CD4-positive, alpha-beta T cell (primary cell): ENCODE measurements at places on chromosomes 2 and 18.

DNA sequence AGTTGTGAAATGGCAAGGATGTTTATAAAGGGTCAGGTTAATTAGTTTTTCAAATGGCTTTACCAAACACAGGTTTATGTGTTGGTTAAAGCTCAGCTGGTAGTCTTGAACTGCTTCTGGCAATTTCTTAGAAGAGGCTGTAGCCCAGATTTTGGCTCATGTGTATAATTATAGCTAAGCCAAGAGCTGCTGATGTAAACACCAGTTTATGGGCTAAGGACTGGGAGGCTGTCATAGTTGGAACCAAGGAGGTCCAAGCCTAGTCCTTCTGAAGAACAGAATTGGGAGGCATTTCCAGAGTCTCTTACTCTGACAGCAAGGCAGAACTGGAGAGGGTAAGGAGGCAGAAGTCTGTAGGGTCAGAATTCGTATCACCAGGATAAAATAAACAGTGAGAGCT, 25.4 kb downstream of the UBE2E3 start:
- DNase-seq: no peak

DNA sequence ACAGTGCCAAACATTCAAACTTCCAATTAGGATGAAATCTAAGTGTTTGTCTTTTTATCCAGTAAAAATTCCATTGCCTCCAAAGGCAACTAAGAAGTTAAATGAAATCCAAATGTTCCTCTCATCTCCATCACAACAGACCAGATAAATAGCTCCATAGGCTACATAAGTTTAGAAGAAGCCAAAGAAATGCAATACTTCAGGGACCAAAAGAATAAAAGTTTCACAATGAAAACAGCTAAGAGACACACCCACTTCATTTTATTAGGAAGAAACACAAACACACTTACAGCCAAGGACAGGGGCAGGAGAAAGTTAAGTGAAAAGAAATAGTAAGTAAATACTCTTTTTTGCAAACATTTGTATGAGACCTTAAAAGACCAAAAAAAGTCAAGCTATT, 88.5 kb upstream of the CCDC150 start:
- DNase-seq: no peak

GRCh38 chr2:144511226-144511810, 8.6 kb downstream of the ZEB2 start:
- no peak for DNase-seq

- no peak for DNase-seq
These were observed 427.9 kb downstream of the PLCL1 start for GRCh38 chr2:198232281-198232680.

- no peak for DNase-seq
These were observed 396.8 kb upstream of the ID2 start for GRCh38 chr2:8285081-8285480.

- no peak for DNase-seq
These were observed 93.2 kb downstream of the CD226 start for GRCh38 chr18:69854455-69854854.

- DNase-seq: no peak
These were observed 80.6 kb downstream of the TEX51 start for GRCh38 chr2:126979039-126980003.

GRCh38 chr2:234257859-234258561, 207.5 kb downstream of the SPP2 start:
- DNase-seq: no peak

DNA sequence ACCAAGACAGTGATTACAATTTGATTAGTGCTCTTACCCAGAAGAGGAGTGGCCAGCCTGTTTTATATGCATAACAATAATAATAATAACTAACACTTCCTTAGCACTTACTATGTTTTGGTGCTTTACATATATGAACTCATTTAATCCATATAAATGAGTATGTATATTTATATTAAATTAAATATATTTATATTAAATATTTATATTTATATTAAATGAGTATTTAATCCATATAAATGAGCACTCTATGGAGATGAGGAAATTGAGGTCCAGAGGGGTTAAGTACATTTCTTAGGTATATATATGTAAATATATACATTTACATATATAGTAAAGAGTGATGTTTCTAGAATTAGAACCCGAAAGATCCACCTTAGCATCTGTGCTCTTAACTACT, 673.9 kb upstream of the ACVR2A start:
- no peak for DNase-seq

DNA sequence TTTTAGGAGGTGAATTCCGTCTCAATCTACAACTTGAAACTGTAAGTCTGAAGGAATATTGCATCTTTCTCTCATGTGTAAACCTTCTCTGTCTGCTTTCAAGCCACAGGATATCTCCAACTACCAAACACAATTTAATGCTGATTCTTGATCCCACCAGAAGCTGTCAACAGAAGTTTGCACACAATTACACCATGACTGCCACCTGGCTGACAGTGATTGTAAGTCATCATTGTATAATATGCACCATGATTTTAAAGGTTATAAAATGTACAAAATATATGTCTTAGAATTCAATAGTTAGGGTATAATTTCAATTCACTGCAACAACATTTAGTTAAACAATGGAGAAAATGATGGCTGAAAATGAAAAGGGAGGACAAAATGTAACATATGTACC, 18.4 kb downstream of the PREPL start:
- no peak for DNase-seq

- DNase-seq: no peak
These were observed 68.1 kb upstream of the AMMECR1L start for GRCh38 chr2:127953849-127954248.

GRCh38 chr18:34709104-34709503, 994 bp upstream of the DTNA start:
- DNase-seq: no peak

DNA sequence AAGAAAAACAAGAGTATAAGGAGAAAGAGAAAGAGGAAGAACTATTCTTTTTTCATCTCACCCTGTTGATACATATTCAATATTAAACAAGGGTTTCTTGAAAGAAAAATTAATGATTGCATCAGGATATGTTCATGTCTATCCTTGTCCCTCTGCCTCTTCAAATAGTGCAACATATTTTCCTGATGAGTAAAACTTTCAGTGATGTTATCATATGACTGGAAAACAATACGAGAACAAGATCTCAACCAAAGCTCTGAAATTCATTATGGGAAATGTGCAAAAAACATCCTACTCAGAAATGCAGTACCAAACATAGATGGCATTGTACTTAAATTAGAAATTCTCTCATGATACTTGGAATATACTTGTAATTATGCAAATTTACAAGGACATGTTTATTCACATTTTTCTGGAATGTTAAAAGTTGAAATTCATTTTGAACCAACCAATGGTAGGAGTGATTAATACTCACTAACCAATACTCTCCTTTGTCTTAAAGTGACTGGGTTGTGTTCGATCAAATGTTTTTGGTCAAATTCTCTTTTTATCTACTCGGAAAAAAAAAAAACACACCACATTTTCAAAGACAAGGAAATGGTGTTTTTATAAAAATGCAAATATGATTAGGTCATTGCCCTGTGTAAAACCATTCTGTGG, 148.9 kb upstream of the GULP1 start:
- no peak for DNase-seq

GRCh38 chr18:10514082-10514481, 11.7 kb upstream of the NAPG start:
- no peak for DNase-seq

DNA sequence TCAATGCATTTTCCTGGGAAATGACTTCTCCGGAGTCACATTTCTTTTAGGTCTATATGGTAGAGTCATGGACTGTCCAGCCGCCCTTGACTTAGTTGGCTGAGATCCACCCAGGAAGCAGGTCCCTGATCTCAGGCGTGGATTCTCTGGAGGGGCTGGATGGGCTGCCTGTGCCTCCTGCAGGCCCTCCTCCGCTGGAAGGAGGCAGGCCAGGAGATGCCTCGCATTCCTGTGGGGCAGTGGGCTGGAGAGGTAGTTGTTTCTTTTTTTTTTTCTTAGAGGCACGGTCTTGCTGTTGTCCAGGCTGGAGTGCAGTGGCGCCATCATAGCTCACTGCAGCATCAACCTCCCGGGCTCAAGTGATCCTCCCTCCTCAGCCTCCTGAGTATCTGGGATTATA, 129.0 kb upstream of the MYCN start:
- DNase-seq: no peak

DNA sequence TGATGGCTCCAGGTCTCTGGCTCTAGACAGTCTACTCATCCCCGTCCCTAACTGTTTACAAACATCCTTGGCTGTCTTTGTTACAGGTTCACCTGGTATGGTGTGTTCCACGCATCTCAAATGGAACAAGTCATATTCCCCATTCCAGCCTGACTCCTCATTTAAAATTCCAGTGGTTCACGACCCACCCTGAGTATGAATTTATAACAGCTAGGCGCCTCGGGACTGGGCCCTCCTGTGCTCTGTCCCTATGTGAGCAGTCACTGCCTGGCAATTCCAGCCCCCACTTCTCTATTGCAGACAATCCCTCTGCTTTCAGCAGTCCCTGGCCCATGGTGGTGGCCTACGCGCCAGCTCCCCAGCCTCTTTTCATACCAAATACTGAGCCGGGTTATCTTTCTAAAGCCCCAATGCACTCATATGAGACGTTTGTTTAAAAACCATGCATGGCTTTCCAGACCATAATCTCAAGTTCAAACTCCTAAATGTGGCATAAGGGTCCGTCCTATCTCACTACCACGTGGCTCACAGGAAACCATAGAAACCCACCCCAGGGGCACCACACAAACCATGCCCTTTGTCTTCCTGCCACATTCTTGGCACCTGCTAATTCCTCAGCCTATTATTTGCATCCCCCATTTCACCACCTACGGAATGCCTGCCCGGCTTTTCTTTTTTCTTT, 1.6 kb downstream of the SERPINB8 start:
- no peak for DNase-seq

- DNase-seq: no peak
These were observed 50.2 kb upstream of the PLB1 start for GRCh38 chr2:28445448-28446258.

- no peak for DNase-seq
These were observed 1.4 kb upstream of the CTNNA2 start for GRCh38 chr2:79511320-79511951.

GRCh38 chr18:51490860-51491259, 293.4 kb upstream of the MEX3C start:
- no peak for DNase-seq

DNA sequence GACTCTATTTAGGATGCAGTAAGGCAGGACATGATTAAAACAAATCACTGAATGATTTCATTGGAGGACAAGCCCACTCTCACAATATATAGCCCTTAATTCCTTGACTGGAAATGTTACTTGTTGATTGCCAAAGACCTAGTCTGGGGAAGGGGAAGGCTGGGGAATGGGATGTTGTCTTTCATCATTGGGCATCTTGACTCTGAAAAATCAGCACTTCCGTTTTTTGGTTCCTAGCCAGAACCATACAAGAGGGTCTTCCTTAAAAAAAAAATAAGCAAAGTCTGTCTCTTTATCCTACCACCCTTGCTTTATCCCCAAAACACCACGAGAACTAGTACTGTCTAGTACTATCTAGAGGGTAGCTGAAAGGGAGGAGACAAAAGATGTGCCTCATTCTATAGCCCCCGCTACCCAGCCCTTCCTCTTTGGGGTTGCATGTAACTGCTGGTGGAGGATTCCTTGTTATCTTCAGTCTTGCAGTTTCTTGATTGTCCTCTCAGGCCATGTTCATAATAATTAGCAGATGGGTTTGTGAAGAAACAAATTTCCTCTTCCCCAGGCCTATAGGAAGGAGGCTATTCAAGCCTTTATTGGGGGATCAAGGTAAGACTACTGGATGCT, 55.8 kb downstream of the NEMP2 start:
- DNase-seq: no peak

DNA sequence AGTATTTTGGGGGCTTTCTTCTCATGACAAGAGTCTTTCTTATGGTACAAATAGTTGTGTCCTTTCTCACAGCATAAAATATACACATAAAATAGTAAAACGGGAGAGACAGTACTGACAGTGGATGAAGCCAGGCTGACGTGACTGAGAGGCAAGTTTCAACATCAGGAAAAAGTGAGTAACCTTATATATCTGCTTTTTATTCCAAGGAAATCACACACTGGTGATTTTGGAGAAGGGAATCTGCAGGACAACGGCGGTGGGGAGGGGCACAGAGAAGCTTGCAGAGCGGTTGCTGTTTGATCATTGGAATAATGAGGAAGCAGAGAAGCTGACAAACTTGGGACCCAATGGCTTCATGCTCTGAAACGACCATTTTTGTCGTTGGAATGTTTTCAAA, 130.6 kb upstream of the ZNF236 start:
- DNase-seq: no peak

DNA sequence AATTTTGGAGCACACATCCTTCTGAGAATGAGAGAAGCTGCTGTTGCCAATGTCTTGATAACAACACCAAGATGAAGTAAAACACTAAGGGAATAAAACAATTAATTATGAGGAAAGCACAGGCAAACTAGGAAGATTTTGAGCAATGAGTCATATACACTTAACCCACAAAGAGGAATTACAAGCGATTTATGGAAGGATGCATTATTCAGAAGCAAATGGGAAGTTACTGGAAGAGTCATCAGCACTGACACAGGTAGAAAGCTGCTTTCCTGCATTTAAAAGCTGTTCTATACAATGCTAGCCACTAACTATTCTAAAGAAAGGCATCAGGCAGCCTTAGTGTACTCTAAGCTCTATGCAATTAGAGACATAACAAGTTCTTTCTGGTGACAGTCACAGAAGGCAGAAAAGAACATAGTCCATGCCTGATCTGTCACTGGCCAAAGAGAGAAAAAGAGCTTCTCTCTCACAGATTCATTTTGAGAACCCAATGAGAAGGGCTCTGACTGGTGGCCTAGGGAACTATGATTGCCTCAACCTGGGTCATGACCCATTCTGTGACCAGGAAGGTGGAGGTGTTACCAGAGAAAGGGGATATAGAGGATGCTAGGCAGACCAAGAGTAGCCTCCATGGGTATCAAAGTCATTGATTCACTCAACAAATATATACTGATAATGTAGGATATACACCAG, 45.4 kb downstream of the M1AP start:
- DNase-seq: no peak

GRCh38 chr2:225083276-225083675, 41.0 kb upstream of the DOCK10 start:
- DNase-seq: no peak

DNA sequence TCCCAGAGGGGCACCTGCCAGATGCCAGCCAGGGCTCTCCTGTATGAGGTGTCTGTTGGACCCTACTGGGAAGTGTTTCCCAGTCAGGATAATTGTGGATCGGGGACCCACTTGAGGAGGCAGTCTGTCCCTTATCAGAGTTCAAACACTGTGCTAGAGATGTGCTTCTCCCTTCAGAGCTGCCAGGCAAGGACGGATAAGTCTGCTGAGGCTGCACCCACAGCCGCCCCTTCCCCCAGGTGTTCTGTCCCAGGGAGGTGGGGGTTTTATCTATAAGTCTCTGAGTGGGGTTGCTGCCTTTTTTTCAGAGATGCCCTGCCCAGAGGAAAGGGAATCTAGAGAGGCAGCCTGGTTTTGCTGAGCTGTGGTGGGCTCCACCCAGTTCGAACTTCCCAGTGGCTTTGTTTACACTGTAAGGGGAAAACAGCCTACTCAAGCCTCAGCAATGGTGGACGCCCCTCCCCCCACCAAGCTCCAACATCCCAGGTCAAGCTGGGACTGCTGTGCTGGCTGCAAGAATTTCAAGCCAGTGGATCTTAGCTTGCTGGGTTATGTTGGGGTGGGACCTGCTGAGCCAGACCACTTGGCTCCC, 324.0 kb upstream of the SETBP1 start:
- no peak for DNase-seq
